ENCODE measurements at places on chromosomes 3 and 15.
A peak's percentile ranks its signal among the peaks of the same experiment; 100 is the strongest.

- DNase-seq, result no peak
Observed at GRCh38 chr3:71361334-71361890, 222.1 kb downstream of the FOXP1 start.

DNA sequence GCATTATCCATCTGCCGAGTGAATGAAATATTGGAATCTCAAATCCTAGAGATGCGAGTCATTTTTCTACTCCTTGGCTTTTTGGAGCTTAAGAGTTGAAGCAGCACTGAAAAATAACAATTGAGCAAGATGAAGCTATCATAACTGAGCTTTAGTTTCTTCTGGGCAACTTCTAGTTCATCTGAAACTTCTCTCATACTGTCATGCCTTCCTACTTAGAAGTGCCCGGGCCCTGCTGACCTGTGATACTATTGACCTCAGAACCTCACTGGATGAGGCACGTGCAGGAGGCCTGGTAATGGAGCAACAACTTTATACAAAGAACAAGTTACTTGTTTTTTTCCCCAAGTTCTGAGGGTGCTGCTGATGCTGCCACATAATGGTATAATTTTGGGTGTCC is 48.5 kb upstream of the P3H2 start:
- DNase-seq, result no peak

DNA sequence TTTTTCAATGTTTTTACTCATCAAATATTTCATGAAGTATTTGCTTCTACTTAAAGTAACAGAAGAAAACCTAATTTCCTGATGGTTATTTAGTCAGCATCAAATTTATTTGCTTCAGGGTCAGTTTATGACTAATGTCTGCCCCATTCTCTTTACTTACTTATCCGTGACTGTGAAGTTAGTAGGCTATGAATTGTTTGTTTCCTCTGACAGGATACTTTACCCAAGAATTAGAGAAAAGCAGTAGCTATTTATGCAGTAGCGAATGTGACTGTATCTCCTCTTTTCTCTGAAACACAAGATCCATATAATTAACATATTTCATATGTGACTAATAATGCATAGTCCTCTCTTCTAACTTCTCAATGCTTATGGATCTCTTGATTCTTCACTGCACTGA is 329.9 kb upstream of the ROBO1 start:
- no peak for DNase-seq

- DNase-seq, result peak; percentile 40
Observed at GRCh38 chr3:179840985-179841384, 188.1 kb downstream of the USP13 start.

- no peak for DNase-seq
Observed at GRCh38 chr3:136802481-136802996, 16.4 kb upstream of the SLC35G2 start.

DNA sequence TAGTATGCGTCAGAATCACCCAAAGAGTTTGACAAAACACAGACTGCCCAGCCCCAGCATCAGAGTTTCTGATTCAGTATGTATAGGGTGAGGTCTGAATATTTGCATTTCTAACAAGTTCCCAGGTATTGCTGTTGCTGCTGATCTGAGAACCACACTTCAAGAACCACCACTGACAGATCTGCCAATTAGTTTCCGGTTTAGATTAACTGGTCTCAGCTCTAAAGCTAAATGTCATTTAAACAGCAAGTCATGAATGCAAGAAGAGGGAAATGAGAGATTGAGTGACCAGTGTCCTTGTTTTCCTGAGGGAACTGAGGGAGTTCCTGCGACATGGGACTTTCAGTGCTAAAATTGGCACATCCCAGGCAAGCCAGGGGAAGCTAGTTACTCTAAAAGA is 305.0 kb downstream of the ZNF385D start:
- DNase-seq, result no peak

Measured in hypothalamus (tissue), 51 donors.